ENCODE measurements at places on chromosomes 1 and 21. TPM values are rescaled to one million over a fixed set of nuclear protein-coding genes. Genes with fewer than 3 reads are reported as not detected.
A peak's percentile ranks its signal among the peaks of the same experiment; 100 is the strongest.

- no peak for DNase-seq
These were observed 60.4 kb downstream of the ITPKB start for GRCh38 chr1:226678701-226679100.

DNA sequence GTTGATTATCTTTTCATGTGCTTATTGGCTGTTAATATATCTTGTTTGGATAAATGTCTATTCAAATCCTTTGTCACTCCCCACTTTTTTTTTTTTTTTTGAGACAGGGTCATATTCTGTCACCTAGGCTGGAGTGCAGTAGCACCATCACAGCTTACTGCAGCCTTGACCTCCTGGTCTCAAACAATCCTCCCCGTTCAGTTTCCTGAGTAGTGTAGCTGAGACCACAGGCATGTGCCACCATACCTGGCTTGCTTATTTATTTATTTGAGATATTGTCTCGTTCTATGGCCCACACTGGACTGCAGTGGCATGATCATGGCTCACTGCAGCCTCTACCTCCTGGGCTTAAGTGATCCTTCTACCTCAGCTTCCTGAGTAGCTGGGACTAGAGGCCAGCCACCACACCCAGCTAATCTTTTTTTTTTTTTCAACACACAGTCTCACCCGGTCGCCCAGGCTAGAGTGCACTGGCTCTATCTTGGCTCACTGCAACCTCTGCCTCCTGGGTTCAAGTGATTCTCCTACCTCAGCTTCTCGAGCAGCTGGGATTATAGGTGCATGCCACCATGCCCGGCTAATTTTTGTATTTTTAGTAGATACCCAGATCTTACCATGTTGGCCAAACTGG lies 13.9 kb upstream of the MYCL start:
- DNase-seq: no peak

- DNase-seq: peak; percentile 19
These were observed 4.4 kb downstream of the ELOVL1 start for GRCh38 chr1:43363283-43363934.

DNA sequence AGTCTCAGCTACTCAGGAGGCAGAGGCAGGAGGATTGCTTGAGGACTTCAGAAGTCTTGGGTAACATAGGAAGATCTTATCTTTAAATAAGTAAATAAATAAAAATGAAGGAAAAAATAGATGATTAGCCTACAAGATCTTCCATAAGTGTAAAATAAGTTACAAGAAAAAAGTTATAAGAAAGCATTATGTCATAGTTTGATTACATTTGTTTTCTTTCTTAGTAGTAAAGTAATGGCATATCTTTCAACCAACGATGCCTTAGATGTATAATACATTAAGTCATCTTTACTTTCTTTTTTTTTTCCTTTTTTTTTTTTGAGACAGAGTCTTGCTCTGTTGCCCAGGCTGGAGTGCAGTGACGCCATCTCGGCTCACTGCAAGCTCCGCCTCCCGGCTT lies 46.5 kb downstream of the SNRPE start:
- no peak for DNase-seq

DNA sequence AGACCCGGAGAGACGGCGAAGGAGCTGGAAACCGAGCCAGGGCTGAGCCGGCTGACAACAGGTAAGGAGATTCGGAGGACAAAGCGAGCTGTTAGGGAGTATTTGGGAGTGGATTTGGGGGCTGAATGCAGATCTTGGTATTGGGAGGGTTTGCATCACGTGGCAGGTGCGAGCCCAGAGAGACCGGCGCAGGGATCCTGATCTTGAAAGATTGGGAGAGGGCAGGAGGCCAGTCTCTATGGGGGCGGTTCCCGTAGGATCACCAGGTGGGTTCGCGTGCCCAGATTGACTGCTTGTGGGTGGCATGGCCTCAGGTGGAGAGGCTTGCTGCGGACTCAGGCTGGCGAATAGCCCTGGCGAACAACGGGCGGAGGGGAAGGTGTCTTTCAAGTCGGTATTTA lies 204 bp downstream of the CIART start:
- DNase-seq: no peak

DNA sequence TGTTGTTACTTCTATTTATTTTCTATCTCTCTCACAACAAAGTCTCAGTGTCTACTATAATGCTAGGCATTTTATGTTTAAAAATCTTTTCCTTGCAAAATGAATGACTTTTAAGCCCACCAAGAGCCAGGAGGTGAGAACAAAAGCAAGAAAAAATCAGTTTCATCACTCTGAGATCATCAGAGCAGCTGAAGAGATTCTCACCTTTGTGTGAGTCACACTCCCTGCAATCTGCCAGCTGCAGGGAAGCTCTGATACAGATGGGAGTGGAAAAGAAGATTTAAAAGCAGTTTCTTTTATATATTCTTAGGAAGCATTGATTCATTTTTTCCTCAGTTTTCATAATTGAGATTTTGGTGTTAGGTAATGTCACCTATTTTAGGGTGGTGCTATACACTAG lies 107.6 kb downstream of the LHX9 start:
- DNase-seq: peak; percentile 52

DNA sequence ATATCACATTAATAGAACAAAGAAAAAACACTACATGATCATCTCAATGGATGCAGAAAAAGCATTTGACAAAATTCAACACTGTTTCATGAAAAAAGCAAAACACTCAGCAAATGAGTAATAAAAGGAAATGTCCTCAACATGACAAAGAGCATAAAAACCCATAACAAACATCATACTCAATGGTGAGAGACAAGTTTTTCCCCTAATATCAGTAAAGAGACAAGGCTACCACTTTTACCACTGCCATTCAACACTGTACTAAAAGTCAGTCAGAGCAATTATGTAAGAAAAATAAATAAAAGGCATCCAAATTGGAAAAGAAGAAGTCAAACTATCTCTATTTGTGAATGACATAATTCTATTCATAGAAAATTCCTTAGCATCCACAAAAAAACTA lies 64.3 kb downstream of the ZNF644 start:
- DNase-seq: no peak

DNA sequence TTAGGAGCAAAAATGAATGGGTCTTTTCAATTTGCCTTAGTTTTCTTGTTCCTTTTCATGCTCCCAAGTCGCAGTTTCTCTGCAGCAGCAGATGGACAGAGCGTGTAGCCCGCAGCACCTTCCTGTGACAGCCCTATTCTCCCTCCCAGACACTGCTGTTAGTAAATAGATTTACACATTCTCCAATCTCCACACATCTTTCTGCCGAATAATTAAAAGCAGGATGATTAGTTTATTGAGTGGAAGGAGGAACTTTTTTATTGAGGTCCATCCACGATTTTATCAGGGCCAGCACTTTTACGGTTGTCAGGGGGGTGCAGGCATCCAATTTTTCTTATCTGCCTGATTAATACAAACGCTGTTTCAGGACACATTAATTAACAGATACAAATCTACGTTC lies 98.2 kb upstream of the USH2A start:
- no peak for DNase-seq

- DNase-seq: no peak
These were observed 22.6 kb upstream of the FCGR2A start for GRCh38 chr1:161482610-161483009.

DNA sequence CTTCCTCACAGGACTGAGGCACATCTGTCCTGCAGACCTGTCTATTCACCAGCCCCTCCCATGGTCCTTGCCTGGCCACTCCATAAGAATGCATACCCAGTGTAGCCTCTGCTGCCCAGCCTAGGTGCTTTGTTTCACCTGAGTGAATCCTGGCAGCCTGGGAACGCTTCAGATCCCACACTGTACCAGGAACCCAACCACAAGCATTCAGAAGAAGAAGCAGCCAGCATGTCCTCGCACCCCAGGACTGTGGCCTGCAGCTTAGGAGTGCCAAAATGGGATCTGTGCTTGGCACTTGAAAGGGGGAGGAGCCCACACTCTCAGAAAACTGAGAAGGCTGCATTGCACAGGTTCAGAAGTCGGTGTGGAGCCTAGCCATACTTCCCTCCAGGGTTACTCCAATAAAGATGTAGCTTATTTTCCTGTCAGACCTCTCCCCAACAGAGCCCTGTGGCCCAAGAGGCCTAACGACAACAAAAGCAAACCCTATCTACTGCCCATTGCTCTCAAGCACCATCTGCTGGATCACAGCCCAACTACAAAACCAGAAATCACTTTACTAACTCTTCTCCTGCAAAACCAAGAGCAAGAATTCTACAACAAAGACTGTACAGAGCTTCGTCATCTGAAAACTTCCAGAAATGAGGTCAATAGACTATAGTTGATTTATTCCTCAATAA lies 923.1 kb upstream of the NEGR1 start:
- no peak for DNase-seq

- no peak for DNase-seq
These were observed 204.8 kb downstream of the KCNK2 start for GRCh38 chr1:215287362-215287761.

- DNase-seq: peak; percentile 48
These were observed at the start of gene CACYBP for GRCh38 chr1:174999936-175000696. Gene CACYBP (plus strand): TSS chr1:174999947. CDS start chr1:175000181, 234 bp downstream.

DNA sequence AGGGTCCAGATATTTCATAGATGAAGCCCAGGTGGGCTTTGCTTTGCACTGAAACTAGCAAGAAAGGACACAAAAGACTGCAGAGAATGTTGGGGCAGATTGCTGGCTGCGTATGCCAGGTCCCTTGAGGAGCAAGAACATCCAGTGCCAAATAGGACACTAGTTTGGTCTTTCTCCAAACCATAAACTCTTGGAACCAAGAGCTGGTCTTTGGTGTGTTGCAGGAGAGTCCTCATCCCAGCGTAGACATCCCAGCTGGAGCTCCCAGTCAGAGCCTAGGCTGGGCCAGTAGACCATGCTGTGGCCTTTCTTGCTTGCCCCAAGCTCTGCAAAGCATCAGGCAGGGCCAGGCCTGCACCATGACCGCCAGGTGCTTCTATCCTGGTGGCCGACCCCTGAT lies 87.5 kb downstream of the ATP5PO start:
- no peak for DNase-seq

- DNase-seq: no peak
These were observed 2.5 kb upstream of the PNRC2 start for GRCh38 chr1:23957096-23957495.

- no peak for DNase-seq
These were observed 11.3 kb downstream of the ZNF362 start for GRCh38 chr1:33267468-33268205.

GRCh38 chr1:6270401-6270800 lies 9.5 kb upstream of the GPR153 start:
- no peak for DNase-seq

GRCh38 chr1:53546409-53547155 lies 87.4 kb downstream of the DMRTB1 start:
- DNase-seq: no peak

DNA sequence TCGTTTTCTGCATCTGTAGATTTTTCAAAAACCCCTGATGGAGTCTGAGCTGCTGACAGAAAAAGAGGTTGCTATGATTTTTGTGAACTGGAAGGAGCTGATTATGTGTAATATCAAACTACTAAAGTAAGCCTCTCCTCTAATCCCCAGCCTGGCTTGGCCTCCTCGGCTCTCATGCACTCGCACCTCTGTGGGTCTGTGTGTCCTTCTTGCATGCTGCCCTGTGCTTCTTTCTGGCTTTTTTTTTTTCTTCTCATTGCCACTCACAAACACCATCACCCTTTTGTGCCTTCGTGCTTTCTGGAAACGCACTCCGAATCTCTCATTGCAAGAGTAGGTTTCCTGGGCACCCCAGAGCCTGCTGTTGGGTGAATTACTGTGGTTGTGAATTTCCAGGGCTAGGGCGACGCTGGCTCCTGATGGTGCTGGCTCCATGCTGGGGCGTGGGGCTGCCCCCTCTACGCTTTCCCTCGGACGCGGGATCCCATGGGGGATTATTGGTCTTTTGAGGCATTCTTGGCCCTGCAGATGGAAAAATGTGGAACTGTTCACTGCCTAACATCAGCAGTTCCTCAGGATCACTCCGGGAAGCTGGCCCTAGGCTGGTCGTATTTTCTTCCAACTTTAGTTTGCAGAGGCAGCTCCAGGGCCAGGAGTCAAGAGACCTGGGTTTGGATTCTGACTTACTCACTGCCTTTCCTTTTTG lies 56.8 kb downstream of the ATP5PO start:
- no peak for DNase-seq

GRCh38 chr1:118788463-118788862 lies 199.7 kb downstream of the TBX15 start:
- DNase-seq: peak; percentile 72

DNA sequence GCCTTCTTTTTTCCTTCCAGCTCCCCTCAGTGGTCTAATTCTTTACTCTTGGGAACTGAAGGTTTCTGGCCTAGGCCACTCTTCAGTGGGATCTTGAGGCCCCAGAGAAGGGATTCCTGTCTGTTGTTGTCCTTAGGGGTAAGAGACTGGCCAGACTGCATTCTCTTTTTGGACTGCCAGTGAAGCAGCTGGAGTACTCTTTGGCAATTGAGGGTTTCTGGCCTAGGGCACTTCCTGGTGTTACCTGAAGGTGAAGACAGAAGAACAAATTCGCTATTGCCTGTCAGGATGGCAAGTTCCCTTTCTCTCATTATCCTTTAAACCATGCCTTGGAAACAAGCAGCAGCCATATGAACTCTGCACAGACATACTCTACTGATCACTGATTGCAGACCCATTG lies 286.6 kb upstream of the ZP4 start:
- DNase-seq: no peak

- no peak for DNase-seq
These were observed 191.2 kb upstream of the SAMSN1 start for GRCh38 chr21:14737284-14737691.

- DNase-seq: no peak
These were observed 114.4 kb upstream of the COL6A1 start for GRCh38 chr21:45867041-45867666.

DNA sequence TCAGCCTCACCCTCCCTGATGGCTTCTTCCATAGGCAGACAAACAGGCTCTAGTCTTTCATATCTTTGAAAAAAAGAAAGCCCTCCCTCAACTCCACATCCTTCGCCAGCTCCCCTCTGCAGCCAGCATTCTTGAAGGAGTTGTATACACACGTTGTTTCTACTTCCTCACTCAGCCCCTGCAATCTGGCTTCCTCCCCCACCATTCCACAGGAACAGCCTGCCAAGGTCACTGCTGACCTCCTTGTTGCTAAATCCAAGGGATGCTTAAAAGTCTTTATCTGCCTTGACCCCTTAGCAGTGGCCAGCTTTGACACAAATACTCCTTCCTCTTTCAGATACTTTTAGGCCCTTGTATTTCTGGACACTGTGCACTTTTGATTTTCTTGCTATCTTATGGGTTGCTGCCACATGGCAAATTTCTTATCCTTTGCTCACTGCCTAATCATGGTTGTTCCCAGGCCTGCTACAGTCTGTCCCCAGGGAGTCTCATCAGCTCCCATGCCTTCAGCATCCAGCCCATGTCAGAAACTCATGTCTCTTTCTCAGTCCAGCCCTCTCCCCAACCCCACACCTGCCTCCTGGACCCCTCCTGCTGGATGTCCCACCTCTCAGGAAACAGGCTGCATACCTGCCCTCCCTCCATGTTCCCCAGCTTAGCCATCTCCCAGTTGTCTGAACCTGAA lies 8.3 kb downstream of the FAM229A start:
- DNase-seq: no peak

The AXDND1 gene
- not detected for total RNA-seq

The TEX38 gene
- not detected for total RNA-seq

The PCSK9 gene
- not detected for total RNA-seq

The TEKT2 gene
- not detected for total RNA-seq

The A3GALT2 gene
- not detected for total RNA-seq

The SLC16A1 gene
- 104 TPM for total RNA-seq

The TRPM2 gene
- total RNA-seq: 0.98 TPM

The S100A2 gene
- total RNA-seq: 41.3 TPM

The SAMSN1 gene
- not detected for total RNA-seq

The FNBP1L gene
- total RNA-seq: 27.1 TPM

The CD53 gene
- not detected for total RNA-seq

The CDK11B gene
- total RNA-seq: 9.0 TPM
